ENCODE measurements at places on chromosomes 5 and 9.

- DNase-seq = no peak
Measured at GRCh38 chr5:84327591-84327990, 57.1 kb downstream of the EDIL3 start.

DNA sequence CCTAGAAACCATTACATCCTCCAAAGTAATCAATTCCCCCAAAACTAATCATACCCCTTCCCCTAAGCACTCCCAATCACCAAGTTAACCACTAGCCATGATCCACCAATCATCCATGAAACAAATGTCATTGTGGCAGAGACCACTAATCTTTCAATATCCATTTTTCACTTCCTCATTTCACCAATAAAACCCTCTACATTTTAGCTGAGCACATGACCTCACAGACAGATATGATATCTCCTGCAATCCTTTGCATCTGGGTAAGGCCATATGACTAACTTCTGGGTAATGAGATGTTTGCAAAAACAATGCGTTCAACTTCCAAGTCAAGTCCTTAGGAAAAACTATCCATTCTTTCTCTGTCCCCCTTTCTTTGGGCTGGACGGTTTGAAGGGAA lies 20.7 kb downstream of the OR2S2 start:
- no peak for DNase-seq

DNA sequence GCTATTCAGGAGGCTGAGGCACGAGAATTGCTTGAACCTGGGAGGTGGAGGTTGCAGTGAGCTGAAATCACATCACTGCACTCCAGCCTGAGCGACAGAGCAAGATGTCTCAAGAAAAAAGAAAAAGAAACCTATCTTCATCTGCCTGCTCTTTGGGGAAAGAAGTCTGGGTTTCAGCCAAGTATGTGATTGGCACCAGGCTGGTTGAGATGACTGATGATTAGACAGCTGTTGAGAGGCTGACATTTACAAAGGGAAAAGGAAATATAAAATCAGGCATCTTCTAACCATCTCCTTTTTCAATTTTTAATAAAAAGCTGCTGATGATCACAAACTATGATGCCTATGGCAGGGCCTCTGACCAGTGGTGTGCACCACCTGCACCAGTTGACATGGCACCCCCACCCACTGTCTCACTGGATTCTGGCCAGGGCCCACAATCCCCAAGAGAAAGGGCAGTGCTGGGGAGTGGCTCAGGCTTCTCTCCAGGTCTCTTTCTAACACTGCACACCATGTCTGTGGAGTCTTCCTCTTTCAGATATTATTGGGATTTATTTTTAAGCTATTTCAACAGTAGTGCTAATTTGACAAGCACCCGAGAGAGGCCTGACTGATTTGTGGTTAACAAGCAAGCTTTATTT lies 17.2 kb upstream of the C5orf15 start:
- DNase-seq = no peak

- DNase-seq = no peak
Measured at GRCh38 chr5:56313004-56313531, 79.9 kb upstream of the ANKRD55 start.

GRCh38 chr9:134517069-134517680 lies 124.4 kb upstream of the COL5A1 start:
- no peak for DNase-seq

DNA sequence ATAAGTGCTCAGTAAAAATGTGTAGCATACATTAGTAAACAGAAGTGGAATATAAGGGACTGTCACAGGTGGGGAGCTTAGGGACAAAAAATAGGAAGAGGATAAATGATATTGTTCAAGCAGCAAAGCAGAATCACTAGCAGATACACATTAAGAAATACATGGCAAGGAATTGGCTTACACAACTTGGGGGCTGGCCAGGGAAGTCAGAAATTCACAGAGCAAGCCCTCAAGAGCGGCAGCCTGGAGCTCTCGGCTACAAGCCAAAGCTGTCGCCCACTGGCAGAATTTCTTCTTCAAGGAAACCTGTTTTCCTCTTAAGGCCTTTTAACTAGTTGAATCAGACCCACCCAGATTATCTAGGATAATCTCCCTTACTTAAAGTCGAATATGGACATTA lies 73.0 kb upstream of the SMIM23 start:
- DNase-seq = no peak

GRCh38 chr5:126664586-126664985 lies 63.8 kb downstream of the PHAX start:
- no peak for DNase-seq

DNA sequence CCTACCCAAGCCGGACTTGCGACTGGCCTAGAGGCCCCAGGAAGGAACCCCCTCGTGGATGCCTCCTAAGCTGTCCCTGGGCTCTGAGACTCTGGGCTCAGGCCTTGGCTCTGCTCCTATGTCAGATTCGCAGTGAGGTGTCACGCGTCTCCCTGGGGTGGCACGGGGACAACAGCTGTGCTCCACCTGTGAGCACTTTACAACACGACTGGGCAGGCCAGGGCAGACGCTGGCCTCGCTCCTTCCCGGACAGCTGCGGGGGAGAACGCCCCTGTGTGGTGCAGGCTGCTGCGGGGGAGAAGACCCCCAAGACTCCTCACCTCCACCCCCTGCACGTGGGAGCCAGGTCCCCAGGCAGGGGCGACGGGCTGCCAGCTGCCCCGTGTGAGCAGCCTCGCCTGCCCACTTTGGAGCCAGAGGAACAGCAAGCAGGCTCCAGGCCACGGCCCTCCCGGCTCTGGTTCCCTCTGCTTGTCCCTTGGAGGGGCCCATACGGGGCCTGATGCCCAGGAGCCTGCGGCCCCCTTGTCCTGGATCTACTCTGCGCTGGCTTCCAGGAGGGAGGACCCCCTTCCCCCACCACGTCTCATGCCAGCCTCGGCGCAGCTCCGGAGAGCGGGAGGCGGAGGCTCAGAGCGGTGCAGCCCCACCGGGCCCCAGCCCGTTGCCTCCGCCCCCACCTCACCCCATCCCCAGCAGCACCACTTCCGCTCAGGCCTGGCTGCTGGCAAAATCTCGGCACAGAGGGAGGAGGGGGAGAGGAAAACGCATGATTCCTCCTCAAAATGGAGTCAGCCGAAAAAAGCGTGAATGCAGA lies 36.0 kb downstream of the SARDH start:
- peak; percentile 61 for DNase-seq

GRCh38 chr5:172452398-172453205 lies 1.7 kb downstream of the SH3PXD2B start:
- no peak for DNase-seq

DNA sequence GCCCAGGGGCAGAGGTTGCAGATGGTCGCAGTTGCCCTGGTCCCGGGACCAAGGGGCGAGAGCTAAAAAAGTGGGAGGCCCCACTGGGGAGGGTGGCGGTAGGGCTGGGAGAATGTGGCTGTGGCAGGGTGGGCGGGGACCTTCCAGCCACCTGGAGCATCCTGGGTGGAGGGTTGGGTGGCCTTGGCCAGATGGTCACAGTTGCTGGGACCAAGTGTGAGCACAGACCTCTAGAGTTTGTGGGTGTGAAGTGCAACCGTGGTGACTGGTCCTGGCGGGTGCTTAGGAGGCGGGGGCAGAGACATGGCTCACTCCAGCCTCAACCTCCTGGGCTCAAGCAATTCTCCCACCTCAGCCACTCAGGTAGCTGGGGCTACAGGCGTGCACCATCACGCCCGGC lies 5.7 kb upstream of the TRAF2 start:
- no peak for DNase-seq

- DNase-seq = no peak
Measured at GRCh38 chr5:176812269-176813259, 2.2 kb downstream of the UNC5A start.

DNA sequence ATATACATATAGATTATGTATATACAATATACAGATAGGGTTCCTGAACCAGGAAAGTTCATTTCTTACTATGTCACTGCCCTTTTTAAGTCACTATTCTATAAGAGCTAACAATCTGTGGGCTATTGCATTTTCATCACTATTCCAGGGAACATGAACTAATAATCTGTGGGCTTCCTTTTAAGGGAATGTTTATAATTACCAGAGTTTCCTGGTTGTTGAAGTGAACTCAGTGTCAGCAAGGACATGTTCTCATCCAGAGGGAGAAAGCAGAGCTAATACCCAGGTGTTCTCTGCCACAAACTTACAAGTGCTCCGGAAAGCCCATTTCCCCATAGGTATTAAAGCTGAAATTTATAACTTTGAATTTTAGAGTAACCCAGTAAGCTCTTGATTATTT lies 69.6 kb downstream of the CWC27 start:
- no peak for DNase-seq
